ENCODE measurements at places on chromosomes 16 and 17.

- no peak for DNase-seq
Observed at GRCh38 chr17:15912416-15912955, 32.4 kb upstream of the ADORA2B start.

GRCh38 chr16:63361032-63361624 lies 1324.9 kb upstream of the CDH8 start:
- no peak for DNase-seq

DNA sequence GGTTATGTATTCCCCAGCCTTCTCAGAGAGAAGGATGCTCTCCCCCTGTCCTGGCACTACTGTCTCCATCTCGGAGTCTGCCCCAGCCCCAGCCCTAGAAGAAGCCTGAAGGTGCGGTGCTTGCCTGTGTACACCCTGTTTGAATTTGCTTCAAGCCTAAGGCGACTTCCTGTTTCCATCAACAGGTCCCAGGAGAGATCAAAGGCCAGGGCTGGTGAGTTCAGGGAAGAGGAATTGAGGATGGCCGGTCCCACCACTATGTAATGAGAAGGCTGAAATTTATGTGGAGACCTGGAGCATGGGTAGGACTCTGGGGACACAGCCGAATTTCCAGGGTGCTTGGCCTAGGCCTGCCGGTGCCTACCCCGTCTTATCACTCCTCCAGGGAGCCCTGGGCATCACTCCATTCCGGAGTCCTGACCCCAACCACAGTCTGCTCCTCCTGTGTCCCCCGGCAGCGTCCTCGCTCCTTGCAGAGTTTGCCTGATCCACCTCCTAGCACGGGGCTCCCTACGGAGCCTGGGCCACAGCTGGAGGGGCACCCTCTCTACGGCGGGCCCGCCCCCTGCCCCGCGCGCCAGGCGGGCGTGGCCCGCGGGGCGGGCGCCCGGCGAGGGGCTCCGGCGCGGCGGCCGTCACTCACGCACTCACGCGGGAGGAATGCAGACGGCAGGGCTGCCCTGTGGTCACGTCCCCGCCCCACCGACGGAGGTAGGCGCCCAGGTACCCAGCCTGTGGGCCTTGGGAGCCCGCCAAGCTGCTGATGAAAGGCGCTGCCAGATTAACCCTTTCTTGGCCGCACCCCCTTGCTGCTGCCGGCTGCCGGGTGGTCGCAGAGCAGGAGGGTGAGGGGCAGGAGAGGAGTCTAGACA lies 53.8 kb upstream of the TAC4 start:
- DNase-seq, result no peak

- no peak for DNase-seq
Observed at GRCh38 chr16:31246296-31246695, 13.5 kb upstream of the ITGAM start.

DNA sequence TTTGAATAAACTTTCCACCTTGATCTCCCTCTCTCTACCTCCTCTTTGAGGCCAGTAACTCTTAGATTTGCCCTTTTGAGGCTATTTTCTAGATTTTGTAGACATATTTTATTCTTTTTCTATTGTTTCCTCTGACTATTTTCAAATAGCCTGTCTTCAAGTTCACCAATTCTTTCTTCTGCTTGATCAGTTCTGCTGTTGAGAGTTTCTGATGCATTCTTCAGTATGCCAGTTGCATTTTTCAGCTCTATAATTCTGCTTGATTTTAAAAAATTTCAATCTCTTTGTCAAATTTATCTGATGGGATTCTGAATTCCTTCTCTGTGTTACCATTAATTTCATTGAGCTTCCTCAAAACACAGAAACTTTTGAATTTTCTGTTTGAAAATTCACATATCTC lies 257.5 kb downstream of the HAPSTR1 start:
- DNase-seq, result no peak

- DNase-seq, result no peak
Observed at GRCh38 chr17:58665946-58666857, 25.6 kb downstream of the TEX14 start.

GRCh38 chr17:8991514-8992285 lies 26.2 kb upstream of the PIK3R5 start:
- no peak for DNase-seq

- DNase-seq, result no peak
Observed at GRCh38 chr16:86664522-86665318, 86.4 kb downstream of the FOXL1 start.

- DNase-seq, result no peak
Observed at GRCh38 chr17:20307326-20307910, 159.9 kb downstream of the LGALS9B start.

GRCh38 chr17:6779411-6779810 lies 3.4 kb downstream of the FBXO39 start:
- no peak for DNase-seq

DNA sequence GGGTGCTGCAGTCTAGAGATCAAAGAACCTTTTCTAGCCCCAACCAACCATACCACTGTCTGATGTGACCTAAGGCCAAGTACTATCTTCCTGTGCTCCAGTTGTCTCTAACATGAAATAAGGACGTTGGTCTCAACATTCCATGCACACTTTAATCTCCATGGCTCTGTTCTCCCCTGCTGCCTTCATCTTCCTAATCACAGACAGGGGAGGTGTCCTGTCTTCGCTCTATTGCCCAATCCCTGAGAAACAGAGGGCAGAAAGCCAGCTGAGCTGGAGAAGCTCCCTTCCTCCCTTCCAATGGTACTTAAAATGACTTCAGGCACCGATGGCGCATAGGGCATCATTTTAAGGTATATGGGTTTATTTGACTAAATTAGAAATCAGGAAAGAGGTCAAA lies 148.9 kb upstream of the GNAO1 start:
- DNase-seq, result no peak
